HCT116 (cell line): ENCODE measurements at places on chromosomes 16 and 17.

DNA sequence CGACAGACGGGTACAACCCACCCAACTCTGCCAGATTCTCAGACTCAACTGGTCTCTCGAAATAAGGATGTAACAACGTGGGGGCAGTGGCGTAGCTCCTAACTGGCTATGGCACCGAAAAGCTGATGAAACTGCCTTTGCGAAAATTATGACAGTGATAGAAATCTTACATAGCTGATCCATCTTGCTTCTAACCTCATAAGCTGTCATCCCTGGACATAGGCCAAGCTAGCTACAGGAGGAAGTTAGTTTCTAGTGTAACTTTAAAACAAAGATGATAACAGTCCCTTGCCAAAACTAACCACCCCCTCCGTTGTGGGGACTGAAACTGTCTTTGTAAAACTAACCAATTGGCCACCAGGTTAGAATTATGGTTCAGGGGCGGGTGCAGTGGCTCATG is 220.1 kb downstream of the SLC39A11 start:
- DNase-seq: no peak

DNA sequence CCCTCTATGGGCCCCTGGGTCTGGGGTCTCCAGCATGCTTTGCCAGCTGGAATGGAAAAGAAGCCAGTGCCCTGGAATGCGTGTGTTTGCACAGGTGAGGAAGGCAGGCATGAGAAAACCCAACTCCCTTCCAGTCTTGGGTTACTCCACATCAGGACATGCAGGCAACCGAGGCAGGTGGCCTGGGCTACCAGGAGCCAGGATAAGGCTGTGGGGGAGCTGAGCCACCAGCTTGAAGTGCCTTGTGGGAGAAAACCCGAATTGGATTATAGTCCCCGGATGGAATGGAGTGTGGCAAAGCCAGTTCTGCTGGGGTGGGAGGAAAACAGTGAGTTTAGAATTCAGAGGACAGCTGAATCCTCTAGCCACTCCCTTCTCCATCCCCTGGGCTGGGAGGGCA is 7.2 kb downstream of the SRCIN1 start:
- peak; percentile 87 for DNase-seq

DNA sequence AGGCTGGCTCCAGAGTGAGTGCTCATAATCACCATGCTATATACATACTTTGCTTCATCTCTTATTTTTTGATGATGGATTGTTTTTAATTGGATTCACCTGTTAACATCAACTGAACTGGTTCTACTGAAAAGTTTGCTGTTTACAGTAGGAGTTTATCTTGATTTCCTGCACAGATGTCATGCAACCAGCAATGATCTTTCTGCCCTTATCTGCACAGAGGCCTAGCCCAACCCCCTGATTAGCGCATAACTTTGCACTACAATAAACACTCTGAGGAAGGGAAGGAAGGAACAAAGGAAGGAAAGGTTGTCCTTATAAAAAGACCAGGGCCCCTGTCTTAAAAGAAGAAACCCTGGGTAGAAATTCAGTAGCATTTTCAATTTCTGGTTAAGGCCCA is 152.9 kb downstream of the RGS9 start:
- DNase-seq: no peak

- DNase-seq: no peak
These were observed 137.1 kb downstream of the CYB561 start for GRCh38 chr17:63309021-63309420.

DNA sequence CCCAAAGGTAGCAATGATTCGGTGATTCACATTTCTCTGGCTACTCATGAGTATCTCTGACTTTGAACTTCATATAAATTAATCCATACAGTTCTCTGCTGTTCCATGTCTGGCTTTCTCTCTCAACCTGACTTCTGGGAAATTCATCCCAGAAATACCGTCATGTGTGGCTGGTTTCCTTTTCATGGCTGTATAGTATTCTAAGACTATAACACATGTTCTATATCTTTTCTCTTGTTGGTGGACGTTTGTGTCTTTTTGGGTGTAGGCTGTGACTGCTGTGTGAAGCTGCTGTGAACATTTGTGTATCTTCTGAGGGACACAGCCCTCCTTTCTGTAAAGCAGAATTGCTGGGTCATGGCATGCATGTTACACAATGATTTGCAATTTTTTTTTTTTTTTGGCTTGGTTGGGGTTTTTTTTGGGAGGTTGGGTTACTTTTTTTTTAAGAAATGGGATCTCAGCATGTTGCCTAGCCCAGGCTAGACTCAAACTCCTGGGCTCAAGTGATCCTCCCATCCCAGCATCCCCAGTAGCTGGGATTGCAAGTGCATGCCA is 6.3 kb downstream of the TTYH2 start:
- no peak for DNase-seq

GRCh38 chr16:85151603-85152413 is 39.5 kb upstream of the CIBAR2 start:
- no peak for DNase-seq

DNA sequence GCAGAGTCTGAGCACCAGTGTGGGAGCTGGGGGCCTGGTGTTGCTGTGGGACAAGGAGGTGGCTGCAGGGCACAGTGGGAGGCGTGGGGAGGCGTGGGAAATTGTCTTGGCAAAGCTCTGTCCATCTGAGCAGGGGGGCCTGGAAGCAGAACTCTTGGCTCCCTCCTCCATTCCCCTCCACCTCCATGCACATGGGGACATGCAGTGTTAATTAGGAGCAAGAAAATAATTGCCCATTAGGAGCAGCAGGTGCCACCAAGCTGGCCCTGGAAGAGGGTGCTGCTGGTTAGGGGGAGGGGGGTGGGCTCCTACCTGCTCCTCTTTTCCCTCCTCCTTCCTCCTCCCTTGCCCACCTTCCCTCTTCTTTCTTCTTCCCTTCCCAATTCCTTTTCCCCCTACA is 4.5 kb downstream of the TTYH2 start:
- DNase-seq: no peak

GRCh38 chr17:42562388-42563142 is 617 bp downstream of the COASY start:
- DNase-seq: no peak

DNA sequence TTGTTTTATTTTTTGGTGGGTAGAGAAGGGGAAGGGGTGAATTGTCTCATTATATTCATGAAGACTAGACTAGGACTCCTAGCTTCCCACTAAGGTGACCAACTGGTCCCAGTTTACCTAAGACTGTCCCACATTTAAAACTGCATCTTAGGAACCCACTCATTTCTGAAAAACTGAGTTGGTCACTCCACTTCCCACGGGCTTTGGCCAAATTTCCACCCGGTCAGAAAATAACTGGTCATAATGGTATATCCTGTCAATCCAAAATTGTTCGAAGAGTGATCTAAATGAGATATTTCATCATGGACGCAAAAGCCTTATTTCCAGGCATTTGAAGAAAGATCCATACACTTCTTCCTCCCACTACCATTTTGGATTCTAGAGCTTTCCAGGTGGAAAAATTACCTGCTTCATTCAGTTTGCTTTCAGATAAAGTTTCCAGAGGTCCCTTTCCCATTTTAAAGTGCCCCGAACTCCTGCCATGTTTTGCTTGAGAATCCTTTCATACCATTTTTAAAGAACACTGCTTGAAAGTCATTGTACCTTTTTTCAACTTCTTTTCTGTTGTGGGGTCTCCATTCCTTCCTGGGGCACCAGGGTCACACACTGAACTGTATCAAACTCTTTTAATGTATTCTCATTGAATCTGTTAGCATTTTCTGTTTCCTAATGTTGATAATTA is 21.8 kb upstream of the ZFHX3 start:
- no peak for DNase-seq

DNA sequence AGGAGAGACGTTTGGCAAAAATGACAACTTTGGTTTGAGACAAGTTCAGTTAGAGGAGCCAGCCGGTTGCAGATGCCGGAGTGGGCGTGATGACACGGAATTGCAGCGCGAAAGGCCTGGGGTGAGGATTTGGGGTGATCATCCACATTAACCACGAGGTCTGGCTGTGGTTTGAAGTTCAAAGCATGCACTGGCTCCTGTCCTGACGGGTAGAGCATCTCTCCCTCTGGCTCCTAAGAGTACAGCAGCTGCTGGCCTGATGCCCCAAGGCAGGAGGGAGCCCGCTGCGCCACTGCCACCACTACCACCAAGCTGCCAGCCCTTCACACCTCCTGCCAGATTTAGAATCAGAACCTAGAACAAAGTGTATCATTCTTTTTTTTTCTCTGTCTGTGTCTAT is 3.7 kb downstream of the RHBDL3 start:
- DNase-seq: no peak

DNA sequence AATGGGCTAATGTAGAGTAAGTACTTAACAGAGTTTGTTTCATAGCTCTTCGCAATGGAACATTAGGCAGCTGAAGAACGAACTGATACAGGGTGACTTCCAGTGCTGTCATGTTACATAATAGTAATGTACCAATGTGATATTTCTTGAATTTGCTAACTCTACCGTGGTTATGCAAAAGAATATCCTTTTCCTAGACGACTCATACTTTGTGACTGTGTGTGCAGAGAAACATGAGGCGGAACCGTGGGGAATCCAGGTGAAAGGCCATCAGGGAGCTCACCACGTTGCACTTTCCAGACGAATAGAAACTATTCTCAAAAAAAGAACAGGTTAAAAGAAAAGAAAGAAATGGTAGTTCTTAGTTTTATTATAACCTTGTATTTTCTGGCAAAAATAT is 13.2 kb downstream of the NOB1 start:
- DNase-seq: no peak

DNA sequence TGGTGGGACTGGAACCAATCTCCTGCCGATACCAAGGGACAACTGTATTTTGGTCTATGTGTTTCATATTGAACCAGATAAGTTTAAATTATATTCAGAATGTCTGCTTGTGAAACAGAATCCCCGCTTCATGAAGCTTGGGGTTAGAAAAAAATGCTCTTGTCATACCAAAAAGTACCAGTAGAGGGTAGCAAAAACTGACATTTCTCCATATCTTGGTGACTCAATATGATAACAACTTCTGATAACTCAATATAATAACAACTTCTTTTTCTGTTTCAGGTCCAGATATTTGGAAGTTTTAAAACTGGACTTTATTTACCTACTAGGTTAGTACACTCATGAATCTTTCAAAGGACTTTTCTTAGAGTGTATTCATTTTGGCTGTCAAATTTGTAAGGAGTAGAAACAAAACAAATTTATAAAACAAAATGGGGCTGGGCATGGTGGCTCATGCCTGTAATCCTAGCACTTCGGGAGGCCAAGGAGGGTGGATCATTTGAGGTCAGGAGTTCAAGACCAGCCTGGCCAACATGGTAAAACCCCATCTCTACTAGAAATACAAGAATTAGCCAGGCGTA is 52.3 kb upstream of the ADCY7 start:
- peak; percentile 36 for DNase-seq

GRCh38 chr16:87042551-87043230 is 274.5 kb downstream of the C16orf95 start:
- DNase-seq: no peak

- no peak for DNase-seq
These were observed 50.5 kb downstream of the YPEL2 start for GRCh38 chr17:59381716-59382570.

DNA sequence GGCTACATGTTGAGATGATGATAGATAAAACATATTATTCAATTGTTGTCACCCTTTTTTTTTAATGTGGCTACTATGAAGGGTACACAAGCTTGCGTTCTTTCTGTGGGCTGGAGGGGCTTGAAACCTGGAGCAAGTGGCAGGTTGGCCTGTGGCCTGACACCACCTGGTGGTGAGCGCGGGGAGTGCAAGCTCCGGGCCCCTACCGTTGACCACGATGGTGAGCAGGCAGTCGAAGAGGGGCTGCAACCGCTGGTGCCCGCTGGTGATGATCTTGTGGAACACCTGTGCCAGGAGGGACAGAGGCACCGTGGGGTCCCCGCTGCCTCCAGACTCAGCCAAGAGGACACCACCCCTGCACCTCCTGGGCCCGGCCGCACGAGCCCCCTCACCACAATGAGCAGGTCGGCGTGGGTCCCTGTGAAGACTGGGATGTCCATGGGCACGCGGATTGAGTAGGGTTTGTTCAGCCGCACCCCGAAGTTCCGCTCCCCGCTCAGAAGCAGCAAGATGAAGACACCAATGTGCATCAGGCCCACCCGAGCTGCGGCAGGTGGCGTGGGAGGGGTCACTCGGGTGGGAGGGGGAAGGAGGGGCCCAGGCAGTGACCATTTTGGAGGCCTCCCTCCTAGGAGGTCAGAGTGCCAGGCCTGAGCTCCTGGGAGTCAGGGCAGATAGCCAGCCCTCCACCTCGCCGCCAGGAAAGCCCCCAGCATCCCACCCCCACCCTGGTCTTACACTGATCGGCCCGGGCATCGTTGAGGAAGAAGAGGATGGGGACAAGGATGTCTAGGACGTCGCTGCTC is 14.4 kb downstream of the HID1 start:
- no peak for DNase-seq

GRCh38 chr17:34437188-34437587 is 74.2 kb upstream of the CCL1 start:
- DNase-seq: no peak

DNA sequence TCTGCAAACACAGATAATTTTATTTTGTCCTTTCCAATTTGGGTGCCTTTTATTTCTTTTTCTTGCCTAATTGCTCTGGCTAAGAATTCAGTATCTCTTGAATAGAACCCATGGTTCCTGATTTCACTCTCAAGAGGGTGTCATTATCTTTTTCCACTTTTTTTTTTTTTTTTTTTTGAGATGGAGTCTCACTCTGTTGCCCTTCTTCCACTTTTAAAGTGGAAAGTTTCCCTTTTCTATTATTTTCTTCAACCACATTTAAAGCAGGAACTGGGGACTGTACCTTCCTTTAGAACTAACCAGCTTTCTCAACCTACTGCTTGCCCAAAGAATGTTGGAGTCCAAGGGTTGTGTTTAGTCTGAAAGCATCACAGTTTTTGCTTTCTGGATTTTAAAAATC is 31.1 kb downstream of the SLFN11 start:
- no peak for DNase-seq

DNA sequence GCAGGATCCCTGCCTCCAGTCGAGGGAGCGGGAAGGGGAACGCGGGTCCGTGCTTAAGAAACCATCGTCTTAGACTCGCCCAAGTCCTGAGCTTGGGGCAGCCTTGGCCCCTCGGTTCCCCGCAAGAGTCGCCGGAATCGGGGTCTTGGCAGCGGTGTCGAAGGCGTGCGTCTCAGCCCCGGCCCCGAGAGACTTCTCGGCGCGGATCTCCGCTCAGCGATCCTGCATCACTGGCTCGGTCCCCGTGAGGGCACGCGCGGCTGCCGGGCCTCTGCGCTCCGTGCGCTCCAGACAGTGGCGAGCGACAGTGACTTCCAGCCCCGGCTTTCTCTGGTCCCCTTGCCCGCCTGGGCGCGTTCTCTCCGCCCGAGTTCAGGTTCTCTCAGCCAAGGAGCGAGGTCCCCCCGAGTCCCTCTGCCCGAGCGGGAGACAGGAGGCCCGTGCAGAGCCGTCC is 380 bp downstream of the HS3ST3A1 start:
- DNase-seq: no peak
